NCI-H187 treated with DMSO at 0.1 percent for 48 hours (cell line): ENCODE measurements at places on chromosomes 16 and 17.
A peak's percentile ranks its signal among the peaks of the same experiment; 100 is the strongest.

DNA sequence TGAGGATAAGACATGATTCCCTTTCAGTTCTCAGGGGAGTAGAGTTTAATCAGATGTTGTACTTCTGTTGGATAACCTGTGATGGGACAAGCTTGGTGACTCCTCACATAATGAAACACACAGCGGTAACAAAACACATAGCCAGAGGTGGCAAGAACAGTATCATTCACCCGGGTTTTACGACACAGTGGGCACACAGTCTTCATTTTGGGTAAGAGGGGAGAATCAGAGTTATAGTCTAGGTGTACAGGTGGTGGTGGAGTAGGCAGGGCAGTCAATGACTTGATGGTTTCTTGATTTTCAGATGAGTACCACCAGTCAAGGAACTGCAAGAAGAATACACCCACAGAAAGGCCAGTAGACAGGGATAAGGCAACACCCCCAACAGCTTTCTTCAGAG is 2.6 kb downstream of the PEX12 start:
- no peak for DNase-seq

GRCh38 chr16:2323701-2324100 is 16.8 kb downstream of the ABCA3 start:
- DNase-seq, result no peak

- no peak for DNase-seq
These were observed 27.9 kb downstream of the SLFN12 start for GRCh38 chr17:35404360-35404759.

DNA sequence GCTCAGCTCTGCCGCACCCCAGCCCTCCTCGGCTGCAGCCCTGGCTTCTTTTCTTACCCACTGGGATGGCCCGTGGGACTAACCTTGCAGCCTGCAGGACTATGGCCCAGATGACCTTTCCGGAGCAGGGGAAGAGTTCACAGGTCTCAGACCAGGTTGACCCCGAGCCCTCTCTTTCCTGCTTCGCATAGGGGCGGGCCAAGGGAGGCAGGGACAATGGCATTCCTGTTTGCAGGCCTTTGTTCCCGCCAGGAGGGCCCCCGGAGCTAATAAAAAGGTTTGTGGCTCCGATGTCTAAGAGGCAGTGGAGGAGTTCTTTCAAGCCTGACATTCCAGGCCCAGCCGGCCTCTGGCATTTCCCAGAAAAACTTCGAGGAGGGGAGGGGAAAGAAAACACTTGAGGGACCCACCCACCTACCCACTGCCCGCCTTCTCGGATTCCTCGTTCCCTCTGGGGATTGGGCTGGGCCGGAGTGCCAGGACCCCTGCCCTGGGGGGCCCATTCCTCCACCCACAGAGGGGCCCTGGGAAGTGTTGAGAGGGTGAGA is 5.8 kb upstream of the SOCS3 start:
- DNase-seq, result no peak

- no peak for DNase-seq
These were observed 6.3 kb upstream of the MNT start for GRCh38 chr17:2406903-2407790.

DNA sequence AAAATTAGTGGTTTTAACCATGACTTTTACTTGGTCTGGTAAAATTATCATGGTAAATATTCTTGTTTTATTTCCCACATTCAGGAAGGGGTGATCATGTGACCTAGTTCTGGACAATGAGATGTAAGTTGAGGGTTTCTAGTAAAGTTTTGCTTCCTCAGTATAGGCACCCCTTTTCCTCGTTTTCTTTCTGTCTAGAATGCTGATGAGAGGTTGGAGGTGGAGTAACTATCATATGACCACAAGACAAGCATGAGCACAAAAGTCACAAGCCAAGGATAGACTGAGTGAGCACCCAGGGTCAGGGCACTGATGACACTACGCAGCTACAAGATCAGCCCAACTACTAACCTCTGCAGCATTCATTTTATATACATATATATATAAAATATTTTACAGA is 53.9 kb downstream of the MYO1D start:
- no peak for DNase-seq

DNA sequence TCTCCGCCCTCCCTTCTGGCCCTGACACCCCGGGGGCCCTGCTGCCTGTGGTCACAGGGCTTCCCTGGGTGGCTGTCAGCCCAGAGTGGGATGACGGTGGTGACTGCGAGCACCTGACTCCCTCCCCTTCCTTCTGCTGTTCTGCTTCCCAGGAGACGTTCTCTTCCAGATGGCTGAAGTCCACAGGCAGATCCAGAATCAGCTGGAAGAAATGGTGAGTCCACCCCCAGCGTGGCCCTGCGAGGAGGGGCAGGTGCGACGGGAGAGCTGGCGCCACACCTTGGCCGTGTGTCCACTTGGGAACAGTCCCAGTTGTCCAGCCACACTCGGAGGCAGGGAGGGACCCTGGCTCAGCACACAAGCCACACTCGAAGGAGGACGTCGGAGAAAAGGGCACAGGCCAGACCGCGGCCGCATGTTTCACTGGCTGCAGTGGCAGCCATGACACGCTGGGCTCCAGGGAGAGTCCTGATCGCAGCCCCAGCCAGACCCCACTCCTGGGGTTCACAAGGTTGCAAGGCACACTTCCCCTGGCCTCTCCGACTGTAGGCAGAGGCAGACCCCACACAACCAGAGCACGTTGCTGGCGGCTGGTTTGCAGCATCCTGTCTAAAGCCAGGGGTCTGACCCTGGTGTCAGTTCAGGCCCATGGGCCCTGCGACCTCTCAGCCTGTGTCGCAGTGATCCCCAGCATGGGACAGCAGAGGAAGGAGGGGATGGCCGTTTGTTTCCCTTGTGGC is 49.9 kb downstream of the BAIAP2 start:
- no peak for DNase-seq

DNA sequence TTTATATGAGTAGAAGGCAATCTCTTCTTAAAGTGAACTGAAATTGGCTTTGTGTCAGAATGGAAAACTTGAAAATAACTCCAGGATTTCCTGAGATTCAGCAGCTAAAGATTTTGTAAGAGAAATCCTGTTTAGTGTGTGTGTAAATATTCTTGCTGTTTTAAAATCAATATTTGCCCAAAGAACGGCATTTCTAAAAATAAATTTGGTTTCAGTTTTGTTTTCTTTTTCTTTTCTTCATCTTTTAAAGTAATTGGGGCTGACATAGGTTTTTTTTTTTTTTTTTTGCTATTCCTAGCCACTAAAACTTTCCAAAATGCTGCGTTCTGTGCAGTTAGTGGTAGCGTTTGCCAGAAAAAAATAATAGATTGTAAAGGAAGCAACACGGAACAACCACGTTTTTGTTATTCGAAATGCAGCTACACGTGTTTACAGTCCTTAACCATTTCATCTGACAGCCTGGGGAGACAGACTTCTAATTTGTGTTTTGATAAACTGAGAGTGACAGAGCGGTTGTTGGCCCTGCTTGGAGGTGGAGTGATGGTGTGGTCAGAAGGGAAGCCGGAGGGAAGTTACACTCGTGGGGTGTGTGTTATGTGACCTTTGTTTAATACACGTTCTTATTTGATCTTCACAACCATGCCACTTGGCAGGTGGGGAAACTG is 21.6 kb upstream of the SMPD3 start:
- no peak for DNase-seq

GRCh38 chr17:56966338-56966737 is 5.5 kb upstream of the COIL start:
- DNase-seq, result peak; percentile 95
